ENCODE measurements at places on chromosomes 7 and 10.

- no peak for DNase-seq
These were observed 185.9 kb downstream of the CRPPA start for GRCh38 chr7:16235147-16236114.

GRCh38 chr7:124718032-124718766 lies 47.4 kb downstream of the GPR37 start:
- no peak for DNase-seq

- DNase-seq: no peak
These were observed 119.3 kb upstream of the PTN start for GRCh38 chr7:137462847-137463246.

DNA sequence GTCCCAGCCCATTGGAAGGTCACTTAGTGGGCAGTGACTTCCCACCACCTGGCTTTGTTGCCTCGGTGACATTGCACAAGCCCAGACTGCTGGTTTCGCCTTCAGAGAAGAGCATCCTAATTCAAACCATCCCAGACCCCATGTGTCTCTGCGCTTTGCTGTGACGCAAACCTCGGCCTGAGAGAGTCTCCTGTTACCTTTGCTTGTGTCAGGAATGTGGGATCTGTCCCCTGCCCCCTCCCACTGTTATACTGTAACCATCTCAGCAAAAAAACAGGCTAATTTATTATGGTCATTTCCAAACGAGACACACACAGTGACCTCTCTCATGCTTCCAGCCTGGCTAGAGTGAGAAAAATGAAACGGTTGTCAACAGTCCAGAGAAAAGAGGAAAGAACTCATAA lies 25.0 kb upstream of the AQP1 start:
- no peak for DNase-seq

DNA sequence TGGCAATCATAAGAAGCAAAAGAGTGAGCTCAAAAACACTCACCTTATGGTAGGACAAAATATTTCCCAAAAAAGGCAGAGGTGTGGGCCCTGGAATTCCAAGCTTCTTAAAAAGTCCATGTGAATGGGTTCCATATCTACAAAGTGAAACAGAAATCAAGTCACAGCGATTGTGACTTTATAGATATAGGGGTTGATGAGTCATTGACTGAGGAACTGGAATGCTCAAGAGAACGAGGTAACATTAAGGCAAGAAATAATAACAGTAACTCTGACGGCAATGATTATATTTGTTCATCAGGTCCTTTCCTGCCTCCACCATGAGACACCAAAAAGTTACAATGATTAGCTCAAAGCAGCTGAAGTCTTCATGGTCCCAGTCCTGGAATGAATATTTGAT lies 4.0 kb downstream of the CYP3A4 start:
- DNase-seq: no peak

- no peak for DNase-seq
These were observed 110.8 kb upstream of the PTN start for GRCh38 chr7:137454246-137454724.

DNA sequence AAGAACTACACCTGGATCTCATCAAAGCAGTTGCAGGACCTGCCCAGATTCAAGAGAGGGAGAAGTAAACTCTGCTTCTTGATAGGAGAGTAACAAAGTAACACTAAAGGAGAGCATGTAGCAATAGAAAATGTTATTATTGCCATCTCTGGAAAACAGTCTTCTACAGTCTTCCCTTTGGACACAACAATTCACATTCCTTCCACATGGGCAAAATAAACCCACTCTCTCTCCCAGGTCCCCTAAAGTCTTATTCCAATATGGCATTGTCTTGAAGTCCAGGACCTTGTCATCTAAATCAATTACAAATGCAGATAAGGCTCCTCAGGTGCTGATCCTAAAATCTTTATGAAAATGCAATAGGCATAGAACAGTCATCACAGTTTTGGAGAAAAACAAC lies 10.3 kb upstream of the WNT2 start:
- no peak for DNase-seq

DNA sequence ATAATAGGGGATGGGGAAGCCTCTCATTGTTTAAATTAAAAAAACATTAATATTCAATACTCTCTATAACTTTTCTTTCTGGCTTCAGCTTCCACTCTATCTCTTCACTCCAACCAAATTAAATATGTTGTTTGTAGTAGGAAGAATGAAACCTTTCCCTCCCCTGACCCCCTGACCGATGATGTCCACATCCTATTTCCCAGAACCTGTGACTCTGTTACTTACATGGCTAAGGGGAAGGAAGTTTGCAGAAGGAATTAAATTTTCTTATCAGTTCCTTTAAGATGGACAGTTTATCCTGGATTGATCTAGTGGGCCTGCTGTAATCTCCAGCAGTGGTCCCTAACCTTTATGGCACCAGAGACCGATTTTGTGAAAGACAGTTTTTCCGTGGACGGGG lies 130.0 kb downstream of the PLXDC2 start:
- DNase-seq: no peak

GRCh38 chr10:66804962-66805361 lies 120.9 kb upstream of the LRRTM3 start:
- no peak for DNase-seq

- no peak for DNase-seq
These were observed 502.8 kb downstream of the GLRX3 start for GRCh38 chr10:130638991-130639390.

GRCh38 chr7:128410451-128410753 lies 620 bp upstream of the IMPDH1 start:
- no peak for DNase-seq

DNA sequence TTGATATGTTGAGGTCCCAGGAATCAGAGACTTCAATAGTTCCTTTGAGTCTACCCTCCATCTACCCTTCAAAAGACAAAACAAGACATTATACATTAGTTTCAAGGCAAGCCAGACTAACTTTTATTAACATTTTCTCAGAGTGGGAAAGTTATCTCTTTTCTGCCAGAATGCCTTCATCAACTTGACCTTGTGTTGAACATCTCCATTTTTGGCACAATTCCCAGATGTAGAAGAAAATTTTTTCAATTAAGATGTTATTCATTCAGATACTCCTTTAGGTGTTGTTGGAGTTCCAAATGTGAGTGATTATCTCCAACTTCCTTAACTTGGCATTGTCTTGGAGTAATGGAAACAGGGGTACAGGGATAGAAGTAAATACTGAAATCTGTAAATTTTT lies 59.1 kb downstream of the NRF1 start:
- no peak for DNase-seq

Measured in activated effector memory CD4-positive, alpha-beta T cell treated with Interleukin-2 at 50 U/mL for 16 hours (primary cell).